ENCODE measurements at places on chromosomes 7 and 10.

DNA sequence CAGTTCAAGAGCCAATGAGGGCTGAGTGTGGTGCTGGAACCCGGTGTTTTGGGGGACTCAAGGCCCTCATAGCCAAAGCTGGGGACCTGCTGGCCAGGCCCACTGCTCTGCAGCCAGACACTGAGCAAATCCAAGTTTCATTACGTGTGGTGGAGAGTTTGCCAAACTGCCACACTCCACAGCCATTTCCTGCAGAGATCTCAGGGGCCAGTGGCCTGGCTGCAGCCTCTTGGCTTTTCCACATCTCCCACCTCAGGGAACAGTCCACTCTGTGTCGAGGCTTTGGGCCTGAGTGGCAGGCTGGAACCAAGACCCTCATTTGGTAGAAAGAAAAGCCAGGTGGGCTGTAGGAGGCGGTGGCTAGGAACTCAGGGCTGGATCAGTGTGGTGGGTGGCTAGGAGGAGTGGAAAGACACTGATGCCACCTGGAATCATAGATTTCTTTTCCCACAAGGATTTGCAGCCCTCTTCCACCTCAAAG is 3.2 kb downstream of the HOXA11 start:
- DNase-seq, result no peak

DNA sequence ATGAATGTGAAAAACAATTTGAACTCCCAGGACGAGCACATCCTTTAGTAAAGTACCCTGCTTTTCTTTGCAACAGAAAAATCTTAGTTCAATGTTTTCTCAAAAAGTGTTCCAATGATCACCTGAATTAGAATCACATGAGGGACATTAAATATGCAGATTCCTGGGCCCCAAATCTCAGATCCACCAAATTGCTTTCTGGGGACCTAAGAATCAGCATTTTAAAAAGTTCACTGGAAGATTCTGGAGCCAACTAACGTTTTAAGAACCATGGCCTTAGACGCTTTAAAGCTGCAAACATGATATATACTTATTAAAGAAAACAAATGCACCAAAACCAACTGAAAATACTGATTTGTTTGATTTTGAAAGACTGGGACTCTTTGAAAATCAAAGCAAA is 143.4 kb upstream of the TMEM168 start:
- no peak for DNase-seq

DNA sequence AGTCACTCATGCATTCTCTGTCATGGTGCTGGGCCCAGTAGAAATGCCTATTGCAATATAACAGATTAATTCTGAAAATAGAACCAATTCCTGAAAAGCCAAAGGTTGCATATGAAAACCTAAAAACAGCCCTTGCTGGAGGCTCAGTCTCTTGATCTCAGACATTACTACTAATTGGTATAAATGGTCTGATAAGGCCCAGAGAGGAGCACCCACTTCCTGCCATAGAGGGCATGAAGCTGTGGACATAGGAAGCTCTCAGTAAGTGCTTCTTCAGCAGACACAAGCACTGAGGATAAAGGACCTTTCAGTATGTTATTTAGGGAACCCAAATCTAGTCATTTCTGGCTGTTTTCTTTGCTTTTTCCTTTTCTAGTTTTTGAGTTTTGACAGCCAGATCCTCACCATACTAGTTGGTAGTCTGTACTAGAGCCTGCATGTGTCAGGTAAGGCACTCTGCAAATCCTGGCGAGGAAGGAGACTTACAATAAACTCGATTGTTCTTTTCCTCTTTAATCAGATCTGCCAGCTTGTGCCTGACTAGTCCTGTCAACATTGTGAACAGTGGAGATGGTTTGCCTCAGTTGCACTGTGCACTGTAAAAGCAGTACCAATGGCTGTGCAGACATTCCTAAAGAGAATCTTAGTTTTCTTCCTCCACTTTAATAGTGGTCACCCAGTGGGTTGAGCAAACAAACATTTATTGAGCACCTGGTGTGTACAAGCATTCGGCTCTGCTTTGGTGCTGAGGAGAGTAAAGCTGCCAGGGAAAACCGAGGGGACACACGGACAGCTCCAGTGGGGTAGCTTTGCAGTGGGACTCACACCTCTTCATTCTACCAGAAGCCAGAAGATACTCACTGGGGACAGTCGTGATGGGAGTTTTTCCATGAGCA is 140.9 kb downstream of the CHN2 start:
- no peak for DNase-seq

DNA sequence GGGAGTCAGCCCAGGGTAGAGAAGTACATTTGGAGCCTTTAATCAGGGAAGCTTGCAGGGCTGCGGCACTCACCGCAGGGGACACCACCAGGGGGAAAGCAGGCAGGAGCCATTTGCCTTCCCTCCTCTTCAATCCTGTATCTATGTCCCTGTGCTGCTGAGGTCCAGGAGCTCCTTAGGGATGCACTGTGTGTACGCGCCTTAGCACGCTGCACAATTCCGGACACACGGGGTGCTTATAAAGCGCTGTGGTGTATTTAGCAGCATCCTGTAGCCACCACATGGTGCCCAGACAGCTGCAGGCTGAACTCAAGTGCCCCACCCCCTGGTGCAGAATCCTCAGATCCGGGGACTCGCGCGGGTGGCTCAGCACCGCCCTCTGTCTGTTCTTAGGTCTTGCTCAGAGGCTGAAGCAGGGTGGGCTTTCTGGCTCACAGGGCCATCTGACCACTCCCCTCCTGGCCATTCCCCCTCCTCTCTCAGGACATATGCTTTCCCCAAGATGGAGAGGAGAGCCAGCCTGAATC is 421.4 kb downstream of the SDK1 start:
- no peak for DNase-seq

- no peak for DNase-seq
Observed at GRCh38 chr10:8637640-8638039, 583.2 kb downstream of the GATA3 start.

- DNase-seq, result no peak
Observed at GRCh38 chr10:85477979-85478378, 888.6 kb downstream of the GRID1 start.

GRCh38 chr10:130138479-130138866 is 2.3 kb downstream of the GLRX3 start:
- DNase-seq, result no peak

DNA sequence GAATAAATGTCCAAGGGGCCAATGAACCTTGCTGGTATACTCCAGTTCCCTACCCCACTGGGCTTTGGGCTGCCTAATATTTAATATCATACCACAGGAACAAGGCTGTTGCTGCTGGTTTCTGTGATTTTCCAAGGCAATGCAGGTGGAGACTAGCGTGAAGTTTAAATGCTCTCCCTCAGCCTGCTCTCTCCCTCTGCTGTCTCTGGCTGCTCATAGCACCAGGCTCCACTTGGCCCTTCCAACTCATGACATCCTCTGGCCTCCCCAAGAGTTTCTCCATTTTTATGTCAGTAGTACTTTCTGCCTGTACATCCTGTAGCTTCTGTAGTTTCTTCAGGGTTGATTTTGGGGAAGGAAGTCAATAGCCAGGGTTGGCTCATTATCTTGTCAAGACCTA is 103.5 kb downstream of the LHFPL3 start:
- no peak for DNase-seq

GRCh38 chr7:102841290-102841689 is 71.5 kb upstream of the LRRC17 start:
- DNase-seq, result no peak
